ENCODE measurements at places on chromosomes 4 and X.

DNA sequence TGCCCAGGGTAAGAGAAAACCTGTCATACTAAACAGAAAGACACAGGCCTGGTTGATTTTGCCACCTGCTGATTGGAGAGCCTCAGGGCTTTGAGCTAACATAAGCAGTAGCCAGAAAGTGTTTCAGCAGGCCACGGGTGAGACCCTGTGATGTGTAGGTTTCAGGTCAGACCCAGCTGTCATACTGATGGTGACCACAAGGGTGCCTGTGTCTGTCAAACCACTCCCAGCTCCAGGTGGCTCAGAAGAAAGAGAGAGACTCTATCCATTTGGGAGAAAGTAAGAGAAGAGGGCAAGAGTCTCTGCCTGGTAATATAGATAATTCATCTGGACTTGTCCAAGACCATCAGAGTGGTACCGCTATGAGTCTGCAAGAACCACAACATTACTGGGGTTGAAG lies 72.8 kb upstream of the NLRP2B start:
- DNase-seq = no peak

GRCh38 chr4:165872461-165873297 lies at the start of gene TLL1:
Gene TLL1, plus strand, starts transcription at chr4:165873237. Its CDS starts 668 bp downstream, at chr4:165873905.
- DNase-seq = no peak

GRCh38 chr4:337932-338758 lies 531 bp downstream of the ZNF141 start:
- no peak for DNase-seq

DNA sequence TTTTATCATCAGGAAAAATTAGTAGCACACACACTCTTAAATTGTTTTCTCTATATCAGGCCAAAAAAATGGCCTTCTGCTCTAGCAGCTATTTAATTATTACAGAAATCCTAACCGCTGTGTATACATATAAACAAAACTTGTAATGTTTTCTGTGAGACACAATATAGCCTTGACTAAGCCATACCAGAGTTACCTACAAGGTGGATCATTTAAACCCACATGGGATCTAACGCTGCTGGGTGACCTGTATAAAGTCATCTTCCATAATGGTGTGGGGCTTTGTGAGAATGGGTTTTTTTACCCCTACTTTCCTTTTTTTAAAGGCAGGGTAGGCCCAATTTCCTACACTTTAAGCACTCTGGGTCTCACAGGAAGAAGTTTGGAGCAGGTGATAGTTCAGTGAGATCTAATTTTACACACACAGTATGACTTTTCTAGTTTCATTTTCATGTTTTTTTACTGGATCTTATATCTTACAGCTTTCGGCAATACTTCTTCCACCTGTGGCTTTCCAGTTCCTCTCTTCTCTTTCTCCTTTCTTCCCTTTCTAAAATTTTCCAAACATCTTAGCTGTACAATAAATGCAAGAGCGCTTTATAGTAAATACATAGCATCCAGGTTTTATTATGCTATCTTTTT lies 66.9 kb upstream of the MMAA start:
- no peak for DNase-seq

DNA sequence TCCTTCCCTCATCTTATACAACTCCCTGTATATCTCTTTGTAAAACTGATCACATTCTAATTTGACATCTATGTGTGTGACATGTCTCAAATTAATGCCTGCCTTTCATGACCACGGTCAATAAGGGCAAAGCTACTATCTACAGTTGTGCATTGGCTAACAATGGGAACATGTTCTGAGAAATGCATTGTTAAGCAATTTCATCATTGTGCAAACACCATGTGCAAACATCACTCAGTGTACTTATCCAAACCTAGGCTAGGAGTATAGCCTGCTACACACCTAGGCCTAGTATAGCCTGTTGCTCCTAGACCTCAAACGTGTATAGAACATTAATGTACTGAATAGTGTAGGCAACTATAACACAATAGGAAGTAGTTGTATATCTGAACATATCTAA lies 95.0 kb downstream of the BANK1 start:
- no peak for DNase-seq

DNA sequence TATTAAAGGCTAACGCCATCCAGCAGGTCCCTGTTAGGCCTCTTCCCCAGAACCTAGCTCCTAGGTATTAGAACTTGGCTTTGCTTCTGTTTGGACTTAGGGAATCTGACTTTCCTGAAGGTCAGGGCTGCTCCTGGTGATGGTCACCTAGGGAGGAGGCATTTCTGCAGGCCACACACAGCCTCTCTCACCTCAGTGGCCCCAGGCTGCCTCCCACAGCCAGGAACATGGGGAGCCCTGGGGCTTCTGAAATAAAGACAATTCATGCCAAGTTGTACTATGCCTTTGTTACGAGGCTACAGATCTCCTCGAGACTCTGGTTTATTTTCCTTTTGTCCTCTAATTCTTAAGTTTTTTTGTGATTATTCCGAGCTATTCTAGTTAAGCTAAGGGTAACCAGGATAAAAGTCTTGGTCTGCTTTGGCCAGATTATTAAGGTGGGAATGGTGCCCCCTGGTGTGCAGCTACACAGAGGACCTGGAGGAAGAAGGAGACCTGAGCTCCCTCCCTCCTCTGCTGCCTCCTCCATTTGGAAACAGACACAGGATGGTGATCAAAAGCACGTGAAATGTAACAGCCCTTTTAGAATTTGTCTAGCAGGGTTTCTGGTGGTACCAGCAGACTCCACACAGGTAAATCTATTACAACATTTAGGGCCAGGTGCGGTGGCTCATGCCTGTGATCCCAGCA lies 131.0 kb downstream of the DCLK2 start:
- DNase-seq = peak; percentile 5

GRCh38 chrX:17462881-17463280 lies 87.9 kb downstream of the NHS start:
- no peak for DNase-seq

- DNase-seq = no peak
Measured at GRCh38 chrX:100373673-100374072, 36.4 kb downstream of the PCDH19 start.

DNA sequence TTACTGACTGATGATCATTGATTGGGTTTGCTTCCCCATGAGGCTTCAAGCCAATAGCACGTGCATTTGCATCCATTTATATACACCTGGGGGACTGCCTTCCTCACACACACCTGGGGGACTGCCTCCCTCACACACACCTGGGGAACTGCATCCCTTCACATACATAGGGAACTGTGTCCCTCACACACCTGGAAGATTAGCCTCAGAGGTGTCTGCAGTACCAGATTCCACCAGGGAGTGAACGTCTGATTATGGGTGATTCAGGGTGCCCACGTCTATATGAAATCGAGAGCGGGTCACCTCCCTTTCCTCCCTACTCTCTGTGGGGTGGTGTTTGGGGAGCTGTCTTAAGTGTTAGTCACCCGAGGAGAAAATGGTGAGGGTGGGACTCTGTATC lies 16.9 kb downstream of the CD99 start:
- no peak for DNase-seq

DNA sequence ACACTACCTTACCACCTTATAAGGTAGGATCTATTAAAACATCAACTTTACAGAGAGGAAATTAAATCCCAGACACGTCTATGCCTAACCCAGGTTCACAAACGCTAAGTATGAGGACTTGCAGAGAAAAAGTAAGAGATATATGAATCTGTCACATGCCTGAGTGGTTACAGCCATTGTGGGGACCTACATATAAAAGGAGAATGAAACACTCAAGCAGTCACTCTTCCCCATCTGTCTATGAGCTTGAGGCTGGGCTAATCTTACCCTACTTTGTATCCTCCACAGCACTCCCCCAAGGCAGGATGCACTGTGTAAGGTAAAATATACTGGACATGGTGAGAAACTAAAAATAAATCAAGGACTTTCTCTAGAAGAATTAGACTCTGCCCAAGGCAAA lies 339.9 kb downstream of the HNRNPD start:
- no peak for DNase-seq

- DNase-seq = no peak
Measured at GRCh38 chrX:70096052-70096451, 33.8 kb downstream of the OTUD6A start.

- no peak for DNase-seq
Measured at GRCh38 chr4:123325241-123325681, 71.3 kb upstream of the SPRY1 start.

DNA sequence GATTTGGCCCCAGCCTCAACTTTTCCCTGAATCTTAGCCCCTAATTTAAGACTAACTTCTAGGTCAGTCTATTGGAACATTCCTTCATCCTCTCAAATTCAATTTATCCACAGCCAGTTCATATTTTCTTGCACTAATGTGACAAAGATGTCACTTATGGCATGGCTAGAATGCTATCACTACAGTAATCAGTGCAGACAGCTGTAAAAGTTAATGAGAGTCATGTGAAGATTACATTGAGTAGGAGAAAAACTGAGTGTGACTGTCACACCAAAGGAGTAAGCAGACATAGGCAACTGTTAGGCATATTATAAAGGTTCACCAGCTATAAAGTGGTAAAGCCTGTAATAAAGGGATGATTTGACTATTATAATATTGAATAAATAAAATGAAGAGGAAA lies 42.6 kb downstream of the GABRG1 start:
- no peak for DNase-seq

DNA sequence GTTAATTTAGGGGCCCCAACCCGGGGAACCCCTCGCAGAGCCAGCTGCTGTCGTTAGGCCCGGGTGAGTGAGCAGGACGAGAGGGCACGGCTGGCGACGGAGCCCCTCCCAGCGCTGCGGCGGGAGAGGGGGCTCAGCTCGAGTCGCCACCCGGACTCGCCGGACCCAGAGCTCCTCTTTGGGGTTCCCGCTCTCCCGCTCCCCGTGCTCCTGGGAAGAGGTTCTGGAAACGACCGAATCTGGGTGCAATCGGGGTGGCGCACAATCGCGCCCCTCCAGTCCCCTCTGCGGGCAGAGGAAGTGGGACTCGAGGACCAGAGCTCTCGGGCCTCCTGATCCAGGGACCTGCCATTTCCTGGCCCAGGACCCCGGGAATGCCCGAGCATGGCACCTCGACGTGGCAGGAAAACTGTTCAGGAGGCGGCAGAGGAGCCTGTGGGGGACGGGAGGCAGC lies 37.3 kb upstream of the ARAF start:
- no peak for DNase-seq

GRCh38 chr4:83692028-83692427 lies 156.1 kb downstream of the GPAT3 start:
- DNase-seq = no peak

DNA sequence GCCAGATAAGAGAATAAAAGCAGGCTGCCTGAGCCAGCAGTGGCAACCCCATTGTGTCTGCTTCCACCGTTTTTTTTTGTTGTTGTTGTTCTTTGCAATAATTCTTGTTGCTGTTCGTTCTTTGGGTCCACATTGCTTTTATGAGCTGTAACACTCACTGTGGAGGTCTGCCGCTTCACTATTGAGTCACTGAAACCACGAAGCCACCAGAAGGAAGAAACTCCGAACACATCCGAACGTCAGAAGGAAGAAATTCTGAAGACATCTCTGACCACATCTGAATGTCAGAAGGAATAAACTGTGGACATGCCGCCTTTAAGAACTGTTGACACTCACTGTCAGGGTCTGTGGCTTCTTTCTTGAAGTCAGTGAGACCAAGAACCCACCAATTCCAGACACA lies 110.5 kb downstream of the PCDH18 start:
- DNase-seq = no peak

DNA sequence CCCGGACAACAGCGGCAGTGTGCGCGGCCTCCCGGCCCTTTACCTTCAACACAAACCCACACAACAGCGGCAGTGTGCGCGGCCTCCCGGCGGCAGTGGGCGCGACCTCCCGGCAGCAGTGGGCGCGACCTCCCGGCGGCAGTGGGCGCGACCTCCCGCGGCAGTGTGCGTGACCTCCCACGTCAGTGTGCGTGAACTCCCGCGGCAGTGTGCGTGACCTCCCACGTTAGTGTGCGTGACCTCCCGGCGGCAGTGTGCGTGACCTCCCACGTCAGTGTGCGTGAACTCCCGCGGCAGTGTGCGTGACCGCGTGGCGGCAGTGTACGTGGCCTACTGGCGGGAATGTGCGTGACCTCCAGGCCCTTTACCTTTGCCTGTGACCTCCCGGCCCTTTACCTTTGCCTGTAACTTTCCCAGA lies 576.6 kb upstream of the FRG1 start:
- no peak for DNase-seq

- DNase-seq = no peak
Measured at GRCh38 chr4:56062526-56063145, 113.9 kb downstream of the CEP135 start.

DNA sequence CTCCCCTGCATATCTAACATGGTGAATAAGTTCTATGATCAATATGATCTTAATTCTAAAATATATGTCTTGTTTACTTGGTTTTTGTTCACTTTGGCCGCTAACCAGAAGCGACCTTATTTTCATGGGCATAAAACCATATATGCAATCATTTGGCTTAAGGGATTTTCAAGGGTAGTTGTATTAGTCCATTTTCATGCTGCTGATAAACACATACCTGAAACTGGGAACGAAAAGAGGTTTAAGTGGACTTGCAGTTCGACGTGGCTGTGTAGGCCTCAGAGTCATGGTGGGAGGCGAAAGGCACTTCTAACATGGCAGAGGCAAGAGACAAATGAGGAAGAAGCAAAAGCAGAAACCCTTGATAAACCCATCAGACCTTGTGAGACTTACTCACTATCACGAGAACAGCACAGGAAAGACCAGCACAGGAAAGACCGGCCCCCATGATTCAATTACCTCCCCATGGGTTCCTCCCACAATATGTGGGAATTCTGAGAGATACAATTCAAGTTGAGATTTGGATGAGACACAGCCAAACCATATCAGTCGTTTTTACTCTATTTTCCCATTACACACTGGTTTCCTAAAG lies 114.3 kb upstream of the CPEB2 start:
- DNase-seq = no peak

DNA sequence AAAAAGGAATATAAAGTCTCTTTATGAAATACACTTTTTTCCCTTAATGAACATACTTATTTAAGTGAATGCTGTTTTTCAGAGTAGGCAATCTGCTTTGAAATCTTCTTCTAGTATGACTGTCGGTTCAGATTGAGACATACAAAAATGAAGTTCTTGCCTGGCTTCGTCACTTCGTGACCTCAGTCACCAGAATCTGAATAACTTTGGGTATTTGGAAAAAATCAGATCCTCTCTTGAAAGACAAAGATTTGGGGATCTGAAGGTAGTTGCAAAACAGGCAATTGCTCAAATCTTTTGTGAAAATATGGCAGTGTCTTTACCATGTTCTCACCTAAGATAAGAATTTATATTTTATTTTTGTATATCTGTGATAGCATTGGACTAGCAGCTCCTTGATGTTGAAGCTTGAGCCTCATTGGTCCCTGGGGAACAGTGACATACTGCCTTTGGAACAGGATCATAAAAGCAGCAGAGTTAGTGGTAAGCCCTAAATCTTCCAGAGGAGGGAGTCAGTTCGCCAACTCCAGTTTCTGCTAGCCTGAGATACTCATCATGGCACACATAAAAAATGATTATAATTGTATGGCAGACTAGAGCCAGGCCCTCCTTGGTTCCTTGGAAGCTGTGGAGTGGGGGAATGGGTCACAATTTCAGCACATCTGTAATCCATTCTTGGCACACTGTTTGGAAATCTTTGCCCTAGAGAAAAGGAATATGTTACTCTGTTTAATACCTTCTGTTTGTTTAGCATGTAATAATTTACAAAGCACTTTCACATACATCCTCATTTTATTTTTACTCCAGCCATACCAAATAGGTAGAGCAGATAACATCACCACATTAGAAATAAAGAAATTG lies 5.0 kb downstream of the ARFIP1 start:
- no peak for DNase-seq

- DNase-seq = no peak
Measured at GRCh38 chr4:4663028-4663427, 121.2 kb upstream of the STX18 start.
